NCI-H1436 treated with DMSO at 0.1 percent for 48 hours (cell line): ENCODE measurements at places on chromosomes 12 and 14.

DNA sequence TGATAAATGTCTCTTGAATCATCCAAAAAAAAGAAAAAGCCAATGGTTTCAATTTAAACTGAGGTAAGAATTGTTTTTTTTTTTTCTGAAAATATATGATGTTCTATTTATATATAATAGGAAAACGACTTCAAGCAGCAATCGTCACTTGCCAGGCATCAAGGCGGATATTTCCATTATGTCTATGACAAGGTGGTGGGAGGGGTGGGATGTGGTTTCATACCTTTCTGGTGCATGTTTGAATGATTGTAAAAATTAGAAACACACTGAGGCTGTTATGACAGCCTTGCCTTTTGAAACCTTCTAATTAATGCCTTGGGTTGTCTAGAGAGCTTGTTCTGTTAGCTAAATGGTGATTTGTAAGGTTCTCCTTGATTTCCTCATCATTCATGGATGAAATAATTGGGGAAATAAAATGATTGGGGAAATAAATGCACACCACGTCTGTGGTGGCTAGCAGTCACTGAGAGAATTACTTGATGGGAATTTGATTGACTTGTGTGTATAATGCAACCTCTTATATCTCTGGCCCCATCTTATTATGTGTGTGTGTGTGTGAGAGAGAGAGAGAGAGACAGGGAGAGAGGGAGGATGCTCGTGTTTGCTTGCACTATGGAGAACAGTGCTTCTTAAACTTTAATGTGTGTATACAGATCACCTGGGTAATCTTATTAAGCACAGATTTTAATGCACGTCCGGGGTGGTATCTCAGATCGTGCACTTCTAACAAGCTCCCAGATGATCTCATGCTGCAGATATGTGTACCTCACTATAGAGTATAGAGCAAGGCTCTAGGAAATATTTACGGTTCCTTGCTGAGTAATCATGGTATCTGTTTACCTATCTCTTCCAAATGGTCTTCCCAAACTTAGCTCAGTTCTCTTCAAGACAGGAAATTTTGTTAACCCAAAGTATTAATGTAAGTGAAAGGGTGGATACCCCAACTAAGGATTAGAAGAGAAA lies 502.6 kb downstream of the DIO2 start:
- DNase-seq = no peak

DNA sequence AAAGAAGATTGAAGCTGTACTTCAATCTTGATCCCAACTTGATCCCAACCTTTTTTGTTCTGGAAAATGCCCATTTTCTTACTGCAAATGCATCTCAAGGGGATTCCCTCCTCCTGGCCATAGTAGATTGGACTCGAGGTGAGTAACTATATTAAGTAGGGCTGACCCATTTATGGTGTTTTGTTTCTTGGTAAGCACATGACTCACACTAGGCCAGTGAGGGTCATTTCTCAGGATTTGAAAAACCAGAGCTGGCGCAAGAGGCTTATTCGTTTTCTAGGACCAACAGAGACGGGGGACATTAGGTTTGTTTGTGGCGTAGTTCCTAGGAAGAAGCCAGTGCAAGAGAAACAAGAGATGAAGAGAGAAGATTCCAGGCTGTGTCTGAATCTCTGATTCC lies 51.4 kb downstream of the MRPL42 start:
- DNase-seq = no peak

GRCh38 chr12:24854908-24855307 lies 94.0 kb downstream of the BCAT1 start:
- DNase-seq = no peak

DNA sequence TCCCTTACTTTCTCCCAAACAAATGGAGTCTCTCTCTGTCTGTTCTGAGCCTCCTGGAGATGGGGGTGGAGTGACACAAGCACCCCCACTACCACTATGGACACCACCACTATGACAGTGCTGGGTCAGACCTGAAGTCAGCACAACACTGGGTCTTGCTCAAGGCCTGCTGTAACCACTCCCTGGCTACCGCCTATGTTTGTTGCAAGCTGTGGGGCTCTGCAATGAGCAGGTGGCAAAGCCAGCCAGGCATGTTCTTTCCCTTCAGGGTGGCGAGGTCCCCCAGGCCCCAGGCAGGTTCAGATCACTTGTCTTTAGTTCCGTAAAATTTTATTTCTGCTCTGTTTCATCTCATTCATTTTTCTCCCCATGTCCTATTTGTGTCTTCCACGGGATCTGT lies 349.8 kb downstream of the TMEM121 start:
- no peak for DNase-seq

DNA sequence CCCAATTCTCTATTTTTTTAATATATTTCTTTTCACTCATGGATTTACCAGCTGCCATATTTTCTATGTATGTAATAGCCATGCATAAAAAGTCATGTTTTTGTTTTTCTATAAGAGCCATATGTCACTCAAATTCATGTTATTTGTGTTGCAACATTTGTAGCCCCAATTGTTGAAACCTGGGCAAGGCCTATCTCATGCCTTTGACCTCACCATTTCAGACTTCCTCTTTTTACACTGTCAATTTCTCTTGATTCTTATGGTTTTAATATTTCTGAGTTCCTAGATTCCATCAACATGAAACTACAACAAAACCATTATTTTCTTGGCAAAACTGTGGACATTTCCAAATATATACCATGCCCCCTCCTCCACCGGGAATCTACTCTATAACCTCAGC lies 647.5 kb downstream of the C12orf50 start:
- no peak for DNase-seq

GRCh38 chr12:77401064-77401769 lies 335.8 kb upstream of the E2F7 start:
- DNase-seq = no peak

DNA sequence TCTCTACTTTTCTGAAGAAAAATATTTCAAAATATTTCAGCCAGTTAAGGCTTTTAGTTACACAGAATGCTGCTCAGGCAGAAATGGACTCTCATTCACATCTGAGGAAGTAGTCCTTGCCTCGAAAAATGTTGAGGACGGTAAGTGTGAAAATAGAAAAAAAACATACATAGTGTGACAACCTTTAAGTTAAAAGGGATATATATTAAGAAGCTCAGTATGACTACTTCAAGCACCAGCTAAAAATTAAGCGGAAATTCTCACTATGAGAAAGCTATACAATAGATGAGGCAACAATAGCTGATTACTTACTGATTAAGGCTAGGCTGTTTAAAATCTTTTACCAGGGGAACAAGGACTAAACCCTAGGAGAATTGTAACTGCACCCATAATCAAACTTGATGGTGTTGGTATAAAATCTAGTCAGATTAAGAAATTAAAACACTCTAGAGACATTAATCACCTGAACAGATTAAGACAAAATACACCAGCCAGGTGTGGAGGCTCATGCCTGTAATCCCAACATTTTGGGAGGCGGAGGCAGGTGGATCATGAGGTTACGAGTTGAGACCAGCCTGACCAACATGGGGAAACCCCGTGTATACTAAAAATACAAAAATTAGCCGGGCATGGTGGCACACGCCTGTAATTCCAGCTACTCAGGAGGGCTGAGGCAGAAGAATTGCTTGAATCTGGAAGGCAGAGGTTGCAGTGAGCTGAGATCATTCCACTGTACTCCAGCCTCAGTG lies 53.9 kb downstream of the HNRNPC start:
- no peak for DNase-seq

DNA sequence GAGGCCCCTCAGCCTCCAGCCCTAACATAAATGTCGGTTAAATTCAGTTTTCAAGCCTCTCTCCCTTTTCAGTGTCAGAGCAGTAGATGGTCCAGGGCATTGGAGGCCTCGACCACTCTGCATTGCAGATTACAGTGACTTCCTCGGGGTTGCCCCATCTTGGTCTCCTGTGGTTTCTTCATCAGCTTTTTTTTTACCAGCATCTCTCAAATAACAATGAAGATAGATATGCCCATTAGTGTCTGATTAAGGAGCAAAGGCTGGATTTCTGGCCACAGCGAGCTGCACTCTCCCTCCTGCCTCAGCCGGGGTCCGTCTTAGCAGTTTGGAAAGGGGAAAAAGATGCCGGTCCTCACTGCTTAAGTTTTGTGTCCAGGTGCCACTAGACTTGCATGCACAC lies 49.7 kb downstream of the C14orf132 start:
- DNase-seq = no peak

DNA sequence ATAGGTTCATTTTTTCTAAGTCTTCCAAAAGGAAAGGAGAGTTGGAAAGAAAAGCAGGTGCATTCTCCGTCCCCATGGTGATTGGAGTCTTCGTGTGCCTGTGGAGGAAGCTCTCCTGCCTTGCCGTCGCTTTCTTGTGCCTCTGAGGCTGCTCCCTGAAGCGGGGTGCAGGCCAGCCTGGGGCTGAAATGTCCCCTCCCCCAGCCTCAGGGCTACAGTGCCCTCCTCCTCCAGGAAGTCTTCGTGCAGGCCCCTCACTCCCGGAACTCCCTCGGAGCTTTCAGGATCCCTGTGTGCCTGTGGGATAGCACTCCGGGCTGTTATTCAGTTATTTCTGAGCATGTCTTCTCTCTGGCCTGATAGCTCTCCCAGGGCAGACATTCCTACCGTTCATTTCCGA lies 569.2 kb downstream of the VRK1 start:
- no peak for DNase-seq

DNA sequence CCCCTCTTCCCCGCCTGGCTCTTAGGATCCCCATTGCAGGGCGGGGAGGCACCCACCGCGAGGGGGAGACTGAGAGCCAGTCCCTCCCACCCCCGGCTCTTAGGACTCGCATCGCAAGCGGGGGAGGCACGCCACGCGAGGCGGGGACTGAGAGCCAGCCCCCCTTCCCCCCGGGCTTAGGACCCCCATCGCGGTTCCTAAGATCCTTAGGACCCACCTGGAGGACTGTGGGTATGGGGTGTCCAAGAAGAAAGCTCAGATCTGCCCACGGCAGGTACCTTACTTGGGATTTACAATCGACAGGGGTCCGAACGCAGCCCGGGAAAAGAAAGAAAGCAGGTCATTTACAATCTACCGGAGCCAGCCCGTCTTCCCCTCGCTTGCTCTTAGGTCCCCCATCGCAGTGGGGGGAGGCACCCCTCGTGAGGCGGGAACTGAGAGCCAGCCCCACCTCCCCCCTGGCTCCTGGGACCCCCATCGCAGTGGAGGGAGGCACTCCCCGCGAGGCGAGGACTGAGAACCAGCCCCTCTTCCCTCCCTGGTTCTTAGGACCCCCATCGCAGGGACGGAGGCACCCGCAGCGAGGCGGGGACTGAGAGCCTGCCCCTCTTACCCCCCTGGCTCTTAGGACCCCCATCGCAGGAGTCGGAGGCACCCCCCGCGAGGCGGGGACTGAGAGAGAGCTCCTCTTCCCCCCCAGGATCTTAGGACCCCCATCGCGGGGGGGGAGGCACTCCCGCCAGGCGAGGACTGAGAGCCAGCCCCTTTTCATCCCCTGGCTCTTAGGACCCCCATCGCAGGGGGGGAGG lies 43.7 kb downstream of the DDX11 start:
- DNase-seq = no peak

GRCh38 chr14:99141236-99141635 lies 130.8 kb downstream of the BCL11B start:
- DNase-seq = no peak

DNA sequence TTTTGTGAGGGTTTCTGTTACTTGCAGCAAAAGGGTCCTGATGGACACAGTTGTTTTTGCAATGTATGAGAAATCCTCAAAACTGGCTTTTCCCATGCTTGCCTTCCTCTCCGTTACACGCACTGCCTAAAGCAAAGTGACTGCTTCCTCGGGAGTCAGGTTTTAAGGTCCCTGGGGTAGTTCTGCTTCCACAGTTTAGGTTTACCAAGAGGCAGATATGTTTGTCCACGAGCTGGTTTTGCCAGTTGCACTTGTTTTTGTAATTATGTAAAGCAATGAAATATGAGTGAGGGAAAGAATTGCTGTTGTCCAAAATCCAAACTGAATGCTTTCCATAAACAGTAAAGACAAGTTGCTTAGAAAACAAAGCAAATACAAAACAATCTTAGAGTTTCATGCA lies 290.7 kb upstream of the AMIGO2 start:
- no peak for DNase-seq

DNA sequence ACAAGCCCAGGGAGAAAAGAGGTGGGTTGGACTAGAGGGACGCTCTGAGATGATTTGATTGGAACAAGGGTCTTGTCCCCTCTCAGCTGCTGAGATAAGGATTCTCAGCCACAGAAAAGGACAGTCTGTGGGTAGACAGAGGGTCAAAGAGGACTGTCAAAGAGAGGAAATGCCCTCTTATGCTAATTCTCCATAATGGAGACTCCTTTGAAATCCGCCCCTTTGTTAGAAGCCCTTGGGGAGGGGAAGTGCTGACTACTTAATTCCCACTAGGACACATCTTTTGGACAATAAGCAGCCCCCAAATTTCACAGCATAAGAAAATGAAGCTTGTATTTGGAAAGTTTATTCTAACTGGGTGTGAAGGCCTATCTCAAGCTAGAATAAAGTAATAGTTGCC lies 176.6 kb downstream of the KTN1 start:
- no peak for DNase-seq

DNA sequence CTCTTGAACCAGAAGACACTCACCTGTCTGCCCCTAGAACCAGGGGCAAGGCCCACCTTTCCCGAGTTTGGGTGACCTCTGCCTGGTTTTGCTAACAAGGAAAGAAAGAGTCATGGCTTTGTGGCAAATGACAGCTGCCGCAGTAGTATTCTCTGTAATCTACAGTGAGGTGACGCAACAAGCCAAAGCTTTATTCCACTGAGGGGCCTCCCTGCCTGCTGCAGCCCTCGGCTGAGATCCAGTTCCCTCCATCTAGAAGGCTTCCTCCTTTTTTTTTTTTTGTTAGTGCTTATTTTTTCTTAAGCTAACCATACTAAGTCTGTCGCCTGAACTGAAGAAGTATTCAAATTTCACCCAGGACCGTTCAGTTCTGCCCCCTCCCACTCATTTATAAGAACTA lies 142.3 kb upstream of the TMCC3 start:
- DNase-seq = no peak

DNA sequence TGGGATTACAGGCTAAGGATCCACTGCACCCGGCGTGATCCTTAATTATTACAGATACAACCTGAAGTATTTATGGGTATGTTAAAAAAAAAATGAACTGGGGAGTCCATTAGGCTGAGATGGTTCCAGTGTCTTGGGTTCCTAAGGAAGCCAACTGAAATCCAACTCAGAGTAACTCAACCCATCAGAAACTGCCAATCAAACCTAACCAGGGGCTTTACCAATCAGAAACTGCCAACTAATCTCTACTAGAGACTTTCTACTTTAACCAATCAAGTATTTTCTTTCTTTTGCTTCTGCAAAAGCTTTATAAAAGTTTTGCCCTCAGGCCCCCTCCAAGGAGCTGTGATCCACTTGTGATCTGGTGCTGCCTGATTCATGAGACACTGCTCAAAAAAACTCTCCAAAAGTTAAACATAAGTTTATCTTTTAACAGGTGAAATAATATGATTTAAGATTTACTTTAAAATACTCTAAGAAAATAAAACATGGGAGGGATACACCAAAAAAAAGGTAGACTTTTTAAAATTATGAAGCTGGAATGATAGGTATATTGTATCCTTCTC lies 88.0 kb downstream of the ACADS start:
- DNase-seq = no peak
